ENCODE measurements at places on chromosomes 2 and 18.

DNA sequence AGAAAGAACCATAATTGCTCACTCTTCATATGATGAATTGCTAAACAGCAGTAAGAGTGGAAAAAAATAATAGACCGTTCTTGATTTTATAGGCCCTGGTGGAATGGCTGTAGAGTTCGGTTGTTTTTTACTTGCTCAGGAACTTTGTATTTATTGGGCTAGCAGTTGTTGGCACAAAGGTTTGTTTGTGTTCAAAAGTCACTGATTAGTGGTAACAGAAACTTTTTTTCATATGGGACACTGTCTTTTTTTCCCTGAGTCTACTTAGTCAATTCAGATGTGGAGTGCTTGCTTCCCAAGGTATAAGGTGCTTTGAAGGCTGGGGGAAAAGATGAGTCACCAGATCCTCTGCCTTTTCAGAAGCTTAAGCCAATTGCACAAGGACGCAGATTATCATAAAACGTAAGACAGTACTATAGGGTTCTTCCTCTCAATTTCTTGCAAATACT lies 25.8 kb downstream of the PHLPP1 start:
- DNase-seq: no peak

DNA sequence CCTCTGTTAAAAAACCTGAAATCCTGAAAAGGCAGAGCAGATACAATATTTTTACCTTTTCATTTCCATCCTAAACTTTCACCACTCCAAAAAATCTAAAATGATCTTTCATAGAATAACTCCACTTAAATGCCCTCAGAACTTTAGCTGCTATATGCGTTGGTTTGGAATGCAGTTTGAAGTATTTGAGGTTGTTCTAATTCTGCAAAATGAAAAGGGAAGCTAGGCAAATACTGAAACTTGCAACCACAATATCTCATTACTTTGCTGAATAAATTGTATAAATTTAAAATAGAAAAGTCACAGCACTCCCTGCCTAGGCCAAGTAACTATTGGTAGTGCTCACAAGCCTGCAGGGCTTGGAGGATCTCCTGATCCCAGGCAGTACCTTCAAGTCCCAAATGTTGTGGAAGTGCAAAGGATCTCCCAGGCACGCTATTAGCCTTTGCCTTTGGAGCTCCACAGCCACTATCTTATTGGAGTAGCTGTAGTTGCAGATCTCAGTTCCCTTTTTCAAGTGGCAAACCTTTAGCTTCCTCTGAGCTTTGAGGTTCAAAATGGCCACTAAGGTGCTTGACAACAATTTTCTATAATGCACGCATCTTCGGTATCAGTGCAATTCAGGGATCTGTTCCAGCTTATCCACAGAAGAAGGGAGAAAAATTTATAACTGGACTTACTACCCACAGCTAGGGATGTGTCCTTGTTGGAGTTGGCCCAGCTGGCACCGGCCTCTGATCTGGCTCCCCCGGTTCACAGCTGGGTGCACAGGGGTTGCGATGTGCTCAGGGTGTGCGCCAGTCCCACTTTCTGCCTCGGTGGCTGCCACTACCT lies 43.4 kb upstream of the ANKRD62 start:
- no peak for DNase-seq

GRCh38 chr18:26074246-26074645 lies 16.2 kb downstream of the SS18 start:
- DNase-seq: no peak

- DNase-seq: no peak
These were observed 395.4 kb upstream of the ATP5MC3 start for GRCh38 chr2:175576875-175577274.

GRCh38 chr2:234459401-234460009 lies 37.4 kb downstream of the ARL4C start:
- DNase-seq: no peak

GRCh38 chr2:98601532-98602132 lies 6.7 kb downstream of the COA5 start:
- no peak for DNase-seq

- DNase-seq: no peak
These were observed 14.8 kb downstream of the SLC66A2 start for GRCh38 chr18:79936641-79937040.

DNA sequence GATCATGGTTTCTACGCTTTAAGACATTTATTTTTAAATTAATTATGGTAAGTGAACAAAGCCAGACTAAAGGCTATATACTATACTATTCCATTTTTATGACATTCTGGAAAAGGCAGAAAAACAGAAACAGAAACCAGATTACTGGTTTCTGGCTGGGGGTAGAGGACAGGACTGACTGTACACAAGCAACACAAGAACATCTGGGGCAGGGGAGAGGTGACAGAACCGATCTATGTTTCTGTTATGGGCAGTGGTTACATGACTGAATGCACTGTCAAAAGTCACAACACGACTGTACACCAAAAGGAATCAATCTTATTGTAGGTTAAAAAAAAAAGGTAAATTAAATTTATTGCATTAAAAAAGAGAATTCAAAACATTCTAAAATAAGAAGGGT lies 64.7 kb downstream of the PTPN2 start:
- DNase-seq: no peak

DNA sequence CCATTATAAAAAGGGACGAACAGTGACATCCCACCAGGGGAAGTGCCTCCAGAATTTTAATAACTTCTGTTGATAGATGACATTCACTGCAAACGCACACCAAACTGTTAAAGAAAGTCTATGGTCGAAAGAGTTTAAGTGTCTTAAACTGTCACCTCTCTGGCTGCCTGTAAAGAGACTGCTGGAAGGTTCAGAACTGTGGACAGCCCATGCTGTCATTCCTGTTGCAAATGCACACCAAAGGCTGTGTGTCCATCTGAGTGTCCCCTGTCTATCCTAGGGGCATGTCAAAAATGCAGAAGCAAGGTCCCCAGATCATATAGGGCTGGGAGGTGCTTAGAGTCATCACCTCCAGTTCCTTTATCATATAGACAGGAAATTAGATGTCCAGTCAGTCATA lies 171.8 kb downstream of the CYRIA start:
- DNase-seq: no peak

- no peak for DNase-seq
These were observed 156.5 kb downstream of the TNS1 start for GRCh38 chr2:217846321-217846743.

DNA sequence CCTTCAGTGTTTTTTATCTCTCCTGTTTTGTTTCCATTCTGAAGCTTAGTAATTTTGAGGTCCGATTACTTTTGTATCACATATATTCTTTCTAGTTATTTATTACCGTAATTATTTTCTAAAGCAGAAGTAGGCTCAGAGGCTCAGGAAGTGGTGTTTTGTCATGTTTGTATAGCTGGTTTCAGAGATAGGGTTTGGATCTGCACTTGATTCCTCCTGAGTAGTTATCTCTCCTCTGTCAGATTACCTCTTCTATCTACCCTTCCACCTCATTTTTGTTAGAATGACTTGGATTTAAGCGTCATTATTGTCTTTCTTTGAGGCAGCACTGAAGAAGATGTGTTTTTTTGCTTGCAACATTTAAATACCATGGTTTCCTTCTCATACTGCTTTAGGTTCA lies 95.4 kb downstream of the MTA3 start:
- DNase-seq: no peak

DNA sequence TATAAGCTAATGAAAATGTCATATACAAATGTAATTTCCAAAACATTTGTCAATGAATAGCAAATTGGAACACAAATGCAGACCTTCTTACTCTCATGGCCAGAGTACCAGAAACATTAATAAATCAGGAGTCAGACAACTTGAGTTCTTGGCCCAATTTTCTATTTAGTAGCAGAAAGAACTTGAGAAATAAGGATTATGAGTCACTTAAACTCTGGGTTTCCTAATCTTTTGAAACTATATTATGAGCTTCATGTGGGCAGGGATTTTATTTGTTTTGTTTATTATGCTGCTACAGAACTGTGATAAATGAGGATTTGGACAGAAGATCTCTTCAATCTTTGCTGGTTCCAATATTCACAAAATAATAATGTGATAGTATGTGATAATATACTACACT lies 686.7 kb downstream of the NR4A2 start:
- DNase-seq: no peak

DNA sequence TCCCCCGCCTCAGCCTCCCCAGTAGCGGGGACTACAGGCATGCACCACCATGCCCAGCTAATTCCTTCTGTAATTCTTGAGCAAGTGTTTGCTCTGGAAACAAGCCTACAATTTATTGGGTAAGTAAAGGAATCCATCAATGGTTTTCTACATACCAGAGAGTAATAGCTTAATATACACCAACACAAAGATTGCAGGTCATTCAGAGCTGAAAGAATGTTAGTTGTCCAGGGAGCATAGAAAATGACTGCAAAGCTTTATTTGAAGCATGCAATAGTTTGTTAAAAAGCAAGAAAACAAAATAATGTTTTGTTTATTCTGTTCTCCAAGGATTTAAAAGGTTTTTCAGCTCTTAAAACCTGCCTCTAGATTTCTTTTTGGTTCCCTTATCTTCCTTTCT lies 5.6 kb downstream of the IDH1 start:
- DNase-seq: no peak

DNA sequence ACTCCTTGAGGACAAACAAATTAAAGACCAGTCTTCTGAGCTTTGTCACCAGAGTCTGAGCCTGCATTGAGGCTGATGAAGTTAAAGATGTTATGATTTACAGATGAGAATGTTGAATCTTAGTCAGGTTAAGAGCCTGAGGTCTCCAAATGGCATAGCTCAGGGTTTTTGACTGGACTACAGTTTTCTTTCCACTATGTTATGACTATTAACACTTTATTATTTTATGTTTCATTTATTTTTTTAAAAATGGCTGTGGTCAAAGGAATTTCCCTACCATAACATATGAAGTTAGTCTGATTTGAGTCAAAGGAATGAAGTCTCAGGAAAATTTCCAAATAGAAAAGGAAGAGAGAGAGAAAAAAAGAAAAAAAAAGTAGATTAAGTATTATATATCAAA lies 39.7 kb upstream of the CWC22 start:
- DNase-seq: no peak

GRCh38 chr2:132038179-132038882 lies 123.4 kb downstream of the ANKRD30BL start:
- no peak for DNase-seq

- no peak for DNase-seq
These were observed 188.4 kb upstream of the TPO start for GRCh38 chr2:1224901-1225300.

DNA sequence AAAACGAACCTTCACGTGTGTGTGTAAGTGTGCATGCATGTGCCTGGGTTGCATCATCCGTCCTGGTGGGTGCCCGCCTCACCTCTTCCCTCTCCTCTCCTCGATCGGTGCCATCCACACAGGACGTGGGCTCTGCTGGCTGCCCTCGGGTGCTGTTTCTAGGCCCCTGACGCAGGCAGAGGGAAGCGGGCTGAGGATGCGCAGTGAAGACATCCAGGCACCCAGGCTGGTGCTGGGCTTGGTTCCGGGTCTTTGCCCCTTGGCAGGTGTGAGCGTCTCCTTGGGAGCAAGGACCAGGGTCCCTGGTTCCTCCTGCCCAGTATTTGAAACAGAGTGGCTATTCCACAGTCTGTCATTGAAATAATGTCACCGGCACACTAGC lies 6.2 kb upstream of the ADCY3 start:
- DNase-seq: no peak

GRCh38 chr18:30828700-30829099 lies 213.8 kb downstream of the DSC3 start:
- DNase-seq: no peak

GRCh38 chr2:239156516-239157265 lies 244.1 kb downstream of the HDAC4 start:
- no peak for DNase-seq

DNA sequence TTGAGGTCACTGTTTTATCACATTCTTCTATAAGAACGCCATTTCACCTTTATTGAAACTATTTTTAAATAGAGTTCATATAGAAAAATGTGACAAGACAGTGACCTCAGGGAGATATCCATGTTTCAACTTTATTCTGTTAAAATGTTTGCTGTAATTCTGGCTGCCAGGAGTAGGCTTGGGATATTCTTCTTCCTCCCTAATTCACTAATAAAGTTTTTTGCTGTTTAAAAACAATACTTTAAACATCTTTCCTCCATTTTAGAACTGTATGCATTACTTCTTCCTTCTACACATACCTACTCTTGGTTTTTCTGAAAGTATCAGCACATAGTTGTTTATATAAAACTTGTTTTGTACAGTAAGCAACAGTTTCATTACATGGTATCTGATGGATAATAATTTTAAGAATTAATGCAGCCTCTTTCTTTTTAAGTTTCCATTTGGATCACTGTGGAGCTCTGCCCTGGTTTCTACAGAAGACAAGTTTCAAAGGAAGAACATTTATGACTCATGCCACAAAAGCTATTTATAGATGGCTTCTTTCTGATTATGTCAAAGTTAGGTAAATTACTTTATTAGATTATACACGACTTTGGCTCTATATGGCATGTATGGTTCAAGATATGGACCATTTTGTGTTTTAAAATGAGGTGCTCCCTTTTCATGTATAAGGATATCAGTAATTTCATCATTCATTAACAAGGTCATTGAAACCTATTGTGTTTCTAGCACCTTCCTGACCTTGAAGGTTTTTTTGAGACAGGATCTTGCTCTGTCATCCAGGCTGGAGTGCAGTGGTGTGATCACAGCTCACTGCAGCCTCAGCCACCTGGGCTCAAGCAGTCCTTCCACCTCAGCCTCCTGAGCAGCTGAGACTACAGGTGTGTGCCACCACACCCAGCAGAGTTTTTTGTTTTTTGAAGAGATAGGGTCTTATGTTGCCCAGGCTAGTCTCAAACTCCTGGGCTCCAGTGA lies 7.2 kb downstream of the CPSF3 start:
- no peak for DNase-seq

- DNase-seq: no peak
These were observed 59.5 kb downstream of the MFSD6 start for GRCh38 chr2:190467575-190468083.

DNA sequence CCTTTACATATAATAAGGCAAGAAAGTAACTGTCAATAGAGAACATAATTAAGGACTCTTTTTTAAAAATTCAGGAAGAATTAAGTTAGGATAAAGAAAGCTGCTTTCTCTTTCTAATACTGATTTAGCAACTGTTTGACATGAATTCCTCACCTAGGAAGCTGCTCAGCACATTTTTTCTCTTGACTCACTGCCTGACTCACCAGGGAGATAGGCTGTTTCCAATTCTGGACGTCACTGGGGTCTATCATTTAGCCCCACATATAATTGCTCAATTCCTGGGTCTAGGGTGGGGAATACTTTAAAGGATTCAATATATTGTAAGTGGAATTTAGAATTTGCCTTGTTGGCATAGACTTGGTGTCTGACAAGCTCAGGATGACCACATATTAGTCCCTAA lies 50.8 kb upstream of the UGP2 start:
- no peak for DNase-seq

- DNase-seq: no peak
These were observed 131.6 kb downstream of the RNF144A start for GRCh38 chr2:7048762-7049294.

GRCh38 chr2:112884869-112885505 lies 26.0 kb upstream of the IL37 start:
- DNase-seq: peak; percentile 42

GRCh38 chr18:63774511-63774910 lies 707 bp upstream of the SERPINB7 start:
- DNase-seq: no peak

Measured in stimulated activated CD8-positive, alpha-beta memory T cell treated with anti-CD3 and anti-CD28 coated beads, Interleukin-12 subunit alpha, Interleukin-12 subunit beta, amount 100 ng/mL, for 1 hour (primary cell).